ENCODE measurements at places on chromosomes 2 and 18.

- DNase-seq: no peak
These were observed 265.1 kb upstream of the SIX2 start for GRCh38 chr2:45274250-45274926.

GRCh38 chr2:45898819-45899218, 247.3 kb downstream of the PRKCE start:
- no peak for DNase-seq

- no peak for DNase-seq
These were observed 36.2 kb downstream of the POU3F3 start for GRCh38 chr2:104889960-104890684.

- no peak for DNase-seq
These were observed 36.0 kb downstream of the AGFG1 start for GRCh38 chr2:227507963-227508362.

DNA sequence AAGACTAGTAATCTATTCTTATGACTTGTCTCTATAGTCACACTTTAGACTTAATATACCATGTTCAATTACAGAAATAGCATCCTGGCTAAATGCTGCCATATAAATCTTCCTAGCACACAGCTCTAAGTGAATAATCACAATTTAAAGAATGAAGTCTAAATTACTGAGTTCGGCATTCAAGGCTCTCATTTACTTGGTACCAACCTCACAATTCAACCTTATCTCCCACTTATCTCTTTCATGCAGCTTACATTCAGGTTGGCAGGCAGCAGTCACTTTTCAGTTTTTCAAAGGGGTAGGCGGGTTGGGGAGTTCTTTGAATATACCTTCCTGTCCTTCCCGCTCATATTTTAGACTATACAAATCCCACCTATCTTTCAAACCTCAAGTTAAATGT, 1.5 kb downstream of the MMADHC start:
- DNase-seq: no peak

DNA sequence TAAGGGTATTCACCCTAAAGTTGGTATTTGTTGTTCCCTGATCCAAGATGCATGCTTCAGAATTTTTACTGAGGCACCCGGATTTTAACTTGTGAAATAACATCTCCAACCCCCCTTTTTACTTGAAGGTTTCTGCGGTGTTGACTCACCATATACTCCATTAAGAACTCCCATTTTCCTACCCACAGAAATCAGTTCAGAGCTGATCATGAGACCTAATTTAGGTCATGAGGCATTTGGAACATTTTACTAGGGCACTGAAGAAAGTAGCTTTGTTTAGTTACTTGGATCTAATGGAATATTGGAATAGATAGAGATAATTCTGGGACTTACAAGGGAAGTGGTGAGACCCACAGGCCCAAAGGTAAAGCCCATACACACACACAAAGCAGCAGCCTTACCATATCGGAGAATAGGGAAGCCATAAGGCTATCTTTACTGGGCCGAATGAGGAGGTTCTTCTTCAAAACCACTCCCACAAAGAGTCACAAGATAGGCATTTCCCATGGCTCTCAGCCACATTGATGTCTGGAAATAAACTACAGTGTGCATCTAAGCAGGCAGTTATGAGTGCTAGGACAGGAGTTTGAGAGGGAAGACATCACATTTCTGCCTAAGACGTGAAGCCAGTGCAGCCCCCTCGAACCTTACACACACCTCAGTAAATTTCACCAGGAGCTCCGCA, 681.0 kb upstream of the LRRTM4 start:
- DNase-seq: no peak

- peak; percentile 56 for DNase-seq
These were observed 17.5 kb upstream of the ILKAP start for GRCh38 chr2:238220892-238221521.

GRCh38 chr2:67954093-67954748, 108.6 kb downstream of the C1D start:
- no peak for DNase-seq

DNA sequence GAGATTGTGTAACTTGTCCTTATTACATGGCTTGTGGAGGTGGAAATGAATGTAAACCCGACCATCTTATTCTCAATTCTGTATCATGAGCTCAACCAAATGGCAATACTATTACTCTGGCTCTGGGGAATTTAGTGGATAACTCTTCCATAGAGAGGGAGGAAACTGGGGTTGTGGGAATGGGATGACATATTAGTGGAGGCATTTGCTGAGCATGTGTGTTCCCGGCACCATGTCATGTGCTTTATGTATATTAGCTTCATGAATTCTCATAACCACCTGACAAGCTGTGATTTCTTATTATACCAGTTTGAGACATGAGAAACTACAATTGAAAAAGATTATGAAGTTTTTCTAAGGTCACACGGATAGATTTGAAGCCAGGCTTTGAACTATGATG, 112.8 kb upstream of the TMEFF2 start:
- DNase-seq: no peak

GRCh38 chr2:42368817-42369531, 8.0 kb upstream of the COX7A2L start:
- no peak for DNase-seq

DNA sequence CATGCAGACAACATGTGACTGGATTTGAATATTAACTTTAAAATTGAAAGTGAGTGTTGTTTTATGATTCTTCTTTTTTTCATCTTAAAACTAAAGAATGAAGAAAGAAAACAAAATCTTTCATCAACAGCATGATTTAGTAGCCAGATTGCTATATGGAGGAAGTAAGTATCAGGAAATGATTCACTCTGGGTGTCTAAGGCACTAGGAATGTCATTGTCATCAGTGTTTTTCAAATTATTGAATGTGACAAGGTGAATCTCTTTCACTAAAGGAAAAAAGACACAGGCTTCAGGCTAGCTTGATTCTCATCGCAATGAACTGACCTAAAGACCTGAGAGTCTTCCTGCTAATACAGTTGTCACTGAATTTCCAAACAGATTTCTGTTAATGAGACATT, 430.1 kb downstream of the FBXO15 start:
- no peak for DNase-seq

DNA sequence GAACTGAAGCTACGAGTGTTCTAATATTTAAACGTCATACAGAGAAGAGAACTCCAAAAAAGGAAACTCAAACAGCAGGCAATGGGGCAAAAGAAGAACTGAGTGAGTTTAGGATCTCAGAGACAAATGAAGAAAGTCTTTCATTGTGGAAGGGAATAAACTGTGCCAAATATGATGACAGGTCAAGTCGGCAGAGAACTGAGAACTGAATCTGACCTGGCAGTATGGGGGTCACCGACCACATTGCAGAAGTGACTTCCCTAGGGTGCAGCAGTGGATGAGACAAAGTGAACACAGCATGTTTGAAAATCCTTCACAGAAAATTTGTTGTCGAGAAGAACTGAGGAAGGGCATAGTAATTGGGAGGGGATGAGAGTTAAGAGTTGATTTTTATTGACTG, 55.9 kb downstream of the TTC21B start:
- DNase-seq: no peak

DNA sequence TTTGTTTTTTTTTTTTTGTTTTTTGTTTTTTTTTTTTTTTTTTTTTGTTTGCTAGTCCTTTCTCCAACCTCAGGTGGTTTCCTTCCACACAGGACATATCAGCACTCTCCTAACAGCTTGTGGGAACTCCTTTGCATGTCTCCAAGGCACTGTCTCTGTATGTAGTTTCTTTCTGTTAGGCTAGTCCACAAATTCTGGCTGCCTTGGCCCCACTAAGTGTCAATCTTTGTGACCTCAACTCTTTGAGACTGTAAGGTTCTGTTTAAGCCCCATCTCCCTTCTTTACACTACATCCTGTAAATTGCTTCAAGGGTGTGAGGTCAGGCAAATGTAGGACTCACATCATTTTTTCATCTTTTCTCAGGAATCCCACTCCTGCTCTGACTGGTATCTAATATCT, 85.1 kb downstream of the NCOA1 start:
- DNase-seq: no peak

DNA sequence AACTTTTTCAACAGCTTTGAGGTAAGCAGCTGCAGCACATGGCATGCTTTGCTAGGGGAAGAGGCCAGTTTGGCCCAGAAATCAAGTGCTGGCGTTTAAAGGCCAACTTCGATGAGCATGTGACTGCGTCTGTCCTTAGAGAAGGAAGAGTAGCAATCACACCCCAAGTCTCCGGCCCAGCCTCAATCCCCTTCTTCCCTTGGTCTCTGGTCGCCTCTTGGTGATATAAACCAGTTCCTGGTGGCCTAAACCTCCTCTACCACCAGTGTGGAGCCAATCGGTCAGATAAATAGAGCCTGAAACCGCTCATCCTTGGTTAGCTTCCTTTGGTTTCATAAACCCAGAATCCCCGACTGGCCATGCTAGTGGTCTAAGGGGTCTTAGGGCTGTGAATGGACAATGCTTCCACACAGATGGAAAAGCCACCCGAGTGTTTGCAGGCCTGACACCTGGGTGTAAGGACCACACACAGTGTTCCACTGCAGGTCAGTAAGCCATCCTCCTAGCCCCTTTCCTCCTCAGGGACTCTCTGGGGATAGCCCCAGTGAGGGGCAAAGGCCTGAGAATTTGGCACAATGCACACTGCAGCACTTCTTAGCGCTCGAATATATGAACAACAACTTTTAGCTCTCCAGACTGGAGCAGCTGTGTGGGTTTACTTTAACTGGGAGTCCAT, 23.0 kb upstream of the COX7A2L start:
- no peak for DNase-seq

DNA sequence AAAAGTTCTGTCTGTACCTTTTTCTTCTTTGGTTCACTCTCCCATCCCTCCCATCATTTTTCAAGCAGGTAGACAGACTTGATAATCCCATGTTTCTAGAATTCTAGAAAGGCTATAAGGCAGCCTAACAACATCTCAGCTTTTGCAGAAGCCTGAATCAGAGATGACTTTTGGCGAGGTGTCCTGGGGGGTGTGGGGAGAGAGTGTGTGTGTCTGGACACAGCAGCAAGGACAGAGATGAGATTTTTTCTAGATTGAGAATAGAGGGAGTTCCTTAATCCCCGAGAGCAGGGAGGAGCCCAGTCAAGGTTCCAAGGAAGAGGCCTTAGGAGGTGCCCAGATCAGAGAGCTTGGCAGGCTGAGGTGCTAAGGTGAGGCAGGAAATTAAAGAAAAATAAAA, 22.0 kb upstream of the LAPTM4A start:
- no peak for DNase-seq

GRCh38 chr2:185144159-185144919, 546.0 kb downstream of the ZNF804A start:
- no peak for DNase-seq

- DNase-seq: no peak
These were observed 56.7 kb upstream of the MSTN start for GRCh38 chr2:190119257-190119656.

GRCh38 chr2:26184555-26185303, 11.8 kb downstream of the GAREM2 start:
- no peak for DNase-seq

- no peak for DNase-seq
These were observed 261.8 kb upstream of the RAB6C start for GRCh38 chr2:129717560-129718130.

DNA sequence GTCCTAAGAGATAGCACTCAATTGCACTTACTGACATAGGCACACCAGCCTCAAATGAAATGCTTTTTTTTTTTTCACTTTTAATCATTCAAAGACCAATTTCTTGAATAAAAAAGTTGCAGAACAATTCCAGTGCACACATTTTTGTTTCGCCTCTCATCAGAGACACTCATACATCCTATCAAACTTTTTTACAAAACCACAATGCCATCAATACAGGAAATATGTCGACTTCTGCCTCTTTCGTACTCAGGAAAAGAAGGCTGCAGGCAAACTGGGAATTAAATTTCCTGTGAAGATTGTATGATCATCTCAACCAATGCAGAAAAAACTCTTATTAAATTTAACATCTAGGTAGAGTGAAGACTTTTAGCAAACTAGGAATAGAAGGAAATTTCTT, 112.4 kb downstream of the DNER start:
- no peak for DNase-seq

GRCh38 chr2:65826567-65826966, 394.2 kb upstream of the SPRED2 start:
- DNase-seq: no peak

GRCh38 chr2:165902934-165903333, 50.6 kb downstream of the TTC21B start:
- no peak for DNase-seq

DNA sequence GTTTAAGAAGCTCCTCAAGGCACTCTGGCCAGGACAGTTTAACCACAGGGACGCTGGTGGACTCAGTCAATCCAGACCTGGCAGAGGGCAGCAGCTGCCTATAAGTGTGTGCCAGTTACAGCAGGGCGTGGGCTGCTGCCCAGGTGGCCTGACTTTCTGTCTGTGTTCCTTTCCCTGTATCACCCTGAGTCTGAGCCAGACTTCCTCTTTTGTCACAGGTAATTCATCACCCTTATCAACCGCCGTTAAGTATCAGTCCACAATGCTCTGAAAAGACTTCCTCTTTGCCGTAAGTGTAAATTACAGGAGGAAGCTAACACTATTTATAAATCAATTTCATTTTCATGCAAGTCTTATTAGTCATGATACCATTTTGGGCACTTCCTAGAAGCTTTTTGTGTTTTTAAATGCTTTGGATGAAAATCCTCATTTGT, 7.0 kb downstream of the LPIN1 start:
- DNase-seq: no peak

DNA sequence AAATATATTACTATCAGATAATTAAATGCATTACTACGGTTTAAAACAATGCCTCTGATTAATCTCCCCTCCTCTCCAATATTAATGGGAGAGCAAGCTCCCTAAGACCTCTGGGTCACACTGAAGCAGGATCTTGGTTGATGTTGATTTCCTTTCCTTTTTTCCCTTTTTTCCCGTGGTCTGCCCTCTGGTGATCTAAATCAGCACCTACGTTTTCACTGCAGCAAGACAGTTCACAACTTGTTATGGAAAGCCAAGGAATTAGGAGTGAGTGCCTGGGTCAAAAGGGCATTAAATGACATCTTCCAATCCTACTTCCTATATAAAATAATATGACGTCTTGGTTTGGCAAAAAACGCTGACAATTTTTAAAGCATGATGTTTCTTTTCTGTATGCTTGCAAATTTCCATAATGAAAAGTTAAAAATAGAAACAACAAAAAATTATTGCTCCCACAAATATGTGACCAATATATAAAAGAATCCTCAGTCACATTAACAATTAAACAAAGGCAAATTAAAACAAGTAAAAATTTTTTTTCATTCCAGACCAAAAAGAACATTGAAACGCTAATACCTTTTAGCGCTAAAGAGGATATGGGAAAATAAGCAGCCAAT, 7.9 kb upstream of the CFAP36 start:
- no peak for DNase-seq

- no peak for DNase-seq
These were observed 176.1 kb downstream of the ZNF521 start for GRCh38 chr18:25175558-25176517.

DNA sequence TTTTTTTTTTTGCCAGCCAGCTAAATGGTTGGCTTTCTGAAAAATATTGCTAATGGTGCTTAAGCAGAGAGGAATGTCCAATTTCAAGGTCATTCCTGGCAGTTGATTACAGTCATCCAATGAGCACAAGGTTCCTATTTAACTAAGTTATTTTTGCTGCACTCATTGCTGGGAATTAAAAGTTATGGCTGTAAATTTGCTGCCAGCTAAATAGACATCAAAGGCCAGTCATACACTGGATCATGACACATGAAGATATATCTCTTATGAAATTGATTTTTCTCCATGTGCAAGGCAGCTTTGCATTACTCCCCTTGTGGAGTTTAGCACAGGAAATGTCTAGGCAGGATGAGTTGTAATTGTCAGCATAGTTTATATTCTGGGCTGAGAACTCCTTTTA, 1898.4 kb upstream of the CELF4 start:
- DNase-seq: no peak

Measured in hypothalamus (tissue), 51 donors.